ENCODE measurements at places on chromosomes 5 and 9.

DNA sequence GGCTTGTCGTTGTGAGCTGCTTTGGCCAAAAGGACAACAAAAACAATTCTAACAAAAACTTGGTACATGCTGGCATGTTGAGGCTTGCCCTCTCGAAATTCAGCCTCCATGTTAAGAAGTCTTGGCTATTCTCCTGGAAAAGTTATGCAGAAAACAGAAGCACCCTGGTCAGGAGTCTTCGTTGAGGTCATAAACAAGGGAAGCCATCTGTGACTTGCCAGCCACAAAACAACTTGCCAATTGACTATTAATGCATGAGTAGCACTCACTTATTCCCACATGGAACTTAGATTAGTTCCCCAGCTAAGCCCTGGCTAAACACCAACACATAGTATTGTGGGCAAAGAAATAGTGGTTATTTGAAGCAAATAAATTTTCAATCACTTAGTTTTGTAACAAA is 521.0 kb upstream of the CHD1 start:
- DNase-seq: no peak

DNA sequence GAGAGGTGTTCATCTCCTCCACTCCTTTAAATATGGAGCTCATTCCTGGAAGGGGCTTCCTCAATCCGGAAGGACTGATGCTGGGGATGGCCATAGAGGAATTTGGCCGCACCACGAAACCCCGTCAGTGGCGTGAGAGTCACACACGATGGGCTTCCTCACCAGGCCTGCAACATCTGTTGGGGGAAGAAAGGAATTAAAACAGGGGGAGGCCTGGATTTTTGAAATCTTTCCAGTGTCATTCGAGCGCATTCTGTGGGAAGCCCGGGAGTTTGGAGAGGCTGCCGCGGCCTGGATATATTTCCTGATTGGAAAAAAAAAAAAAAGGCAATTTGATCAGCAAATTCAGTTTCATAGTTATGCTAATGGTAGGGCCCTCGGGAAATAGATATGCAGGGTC is 76.3 kb upstream of the ORM1 start:
- DNase-seq: no peak

- no peak for DNase-seq
Measured at GRCh38 chr5:119076080-119076479, 5.2 kb downstream of the DMXL1 start.

DNA sequence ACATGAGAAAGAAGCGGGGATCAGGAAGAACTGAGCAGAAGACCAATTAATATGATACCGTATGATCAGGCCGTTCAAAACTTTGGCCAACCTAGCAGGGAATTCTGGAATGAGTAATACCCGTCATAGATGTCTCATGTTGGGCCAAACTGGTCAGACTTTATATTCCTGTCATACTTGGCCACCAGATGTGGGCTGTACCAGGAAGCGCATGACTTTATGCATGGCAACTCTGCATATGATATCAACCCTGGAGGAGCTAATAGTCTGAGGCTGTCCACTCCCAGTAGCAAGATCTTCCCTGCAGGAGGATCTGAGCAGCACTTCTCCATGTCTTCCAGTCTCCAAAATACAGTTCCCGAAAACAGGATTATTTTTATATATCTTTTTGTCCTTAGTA is 68.5 kb upstream of the NAA35 start:
- no peak for DNase-seq

GRCh38 chr5:35804201-35804653 is 52.5 kb upstream of the IL7R start:
- no peak for DNase-seq

GRCh38 chr5:158970121-158970520 is 129.6 kb downstream of the EBF1 start:
- no peak for DNase-seq

DNA sequence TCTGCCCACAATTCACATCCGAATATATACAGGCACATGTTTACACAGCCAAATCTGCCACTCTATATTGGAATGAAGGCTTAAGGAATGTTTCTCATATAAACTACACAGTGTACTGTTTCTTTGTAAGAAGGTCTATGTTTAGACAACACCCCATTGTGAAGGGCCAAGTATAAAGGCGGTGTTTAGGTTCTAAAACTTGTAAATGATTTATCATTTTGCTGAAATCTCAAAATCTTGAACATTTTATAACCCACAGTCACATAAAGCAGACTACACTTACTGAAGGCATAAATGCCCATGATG is 94.0 kb downstream of the ZNF608 start:
- DNase-seq: no peak

DNA sequence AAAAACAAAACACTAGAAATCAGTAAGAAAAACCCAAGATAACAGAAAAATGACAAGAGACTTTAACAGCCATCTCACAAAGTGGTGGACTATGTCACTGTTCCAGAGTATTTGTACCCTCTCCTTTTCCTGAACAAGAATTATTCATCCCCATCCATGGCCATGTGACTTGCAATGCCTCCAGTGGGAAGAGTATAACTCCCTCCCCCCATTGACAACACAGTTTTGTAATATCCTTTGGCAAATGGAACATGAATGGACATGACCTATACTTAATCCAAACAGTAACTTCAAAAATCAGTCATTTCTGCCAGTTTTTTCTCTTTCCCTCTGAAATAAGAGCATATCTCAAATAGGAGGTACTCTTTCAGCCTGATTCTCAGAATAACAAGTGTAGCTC is 33.9 kb downstream of the PTBP3 start:
- DNase-seq: no peak

DNA sequence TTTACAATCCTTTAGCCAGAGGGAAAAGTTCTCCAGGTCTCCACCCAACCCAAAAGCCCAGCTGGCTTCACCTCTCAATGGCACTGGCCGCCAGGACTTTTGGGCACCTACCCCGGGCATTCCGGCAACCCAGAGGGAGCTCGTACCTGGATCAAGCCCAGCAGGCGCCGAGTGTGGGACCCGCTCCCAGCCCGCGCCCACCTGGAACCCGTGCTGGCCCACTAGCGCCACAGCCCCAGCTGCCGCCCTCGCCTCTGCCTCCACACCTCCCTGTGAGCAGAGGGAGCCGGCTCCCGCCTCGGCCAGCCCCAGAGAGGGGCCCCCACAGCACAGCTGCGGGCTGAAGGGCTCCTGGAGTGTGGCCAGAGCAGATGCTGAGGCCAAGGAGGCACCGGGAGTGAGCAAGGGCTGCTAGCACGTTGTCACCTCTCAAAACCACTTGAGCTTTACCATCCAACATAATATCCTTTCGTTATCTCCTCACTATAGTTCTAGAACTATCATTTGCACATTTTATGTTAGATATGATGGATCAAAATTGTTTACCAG is 69.7 kb downstream of the GCNT1 start:
- DNase-seq: no peak

DNA sequence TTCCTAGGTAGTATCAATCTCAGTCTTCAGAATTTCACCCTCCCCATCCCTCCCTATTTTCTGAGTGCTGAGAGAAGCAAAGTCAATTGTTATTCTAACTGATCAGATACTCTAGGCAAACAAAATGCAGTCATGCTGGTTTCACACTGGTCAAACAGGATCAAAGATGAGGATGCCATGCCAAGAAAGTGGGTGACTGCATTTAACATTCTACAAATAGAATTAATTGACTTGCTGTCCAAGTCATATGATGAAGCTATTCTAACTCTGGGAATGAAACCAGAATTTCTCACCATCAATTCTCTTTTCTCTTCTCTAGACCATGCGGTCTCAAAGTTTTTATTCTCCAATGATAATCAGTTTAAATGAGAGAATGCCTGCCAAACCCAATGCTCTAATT is 112.5 kb downstream of the CTNND2 start:
- DNase-seq: no peak

- DNase-seq: no peak
Measured at GRCh38 chr5:7347377-7347776, 48.6 kb upstream of the ADCY2 start.

- no peak for DNase-seq
Measured at GRCh38 chr9:114492991-114493390, 12.3 kb downstream of the WHRN start.

DNA sequence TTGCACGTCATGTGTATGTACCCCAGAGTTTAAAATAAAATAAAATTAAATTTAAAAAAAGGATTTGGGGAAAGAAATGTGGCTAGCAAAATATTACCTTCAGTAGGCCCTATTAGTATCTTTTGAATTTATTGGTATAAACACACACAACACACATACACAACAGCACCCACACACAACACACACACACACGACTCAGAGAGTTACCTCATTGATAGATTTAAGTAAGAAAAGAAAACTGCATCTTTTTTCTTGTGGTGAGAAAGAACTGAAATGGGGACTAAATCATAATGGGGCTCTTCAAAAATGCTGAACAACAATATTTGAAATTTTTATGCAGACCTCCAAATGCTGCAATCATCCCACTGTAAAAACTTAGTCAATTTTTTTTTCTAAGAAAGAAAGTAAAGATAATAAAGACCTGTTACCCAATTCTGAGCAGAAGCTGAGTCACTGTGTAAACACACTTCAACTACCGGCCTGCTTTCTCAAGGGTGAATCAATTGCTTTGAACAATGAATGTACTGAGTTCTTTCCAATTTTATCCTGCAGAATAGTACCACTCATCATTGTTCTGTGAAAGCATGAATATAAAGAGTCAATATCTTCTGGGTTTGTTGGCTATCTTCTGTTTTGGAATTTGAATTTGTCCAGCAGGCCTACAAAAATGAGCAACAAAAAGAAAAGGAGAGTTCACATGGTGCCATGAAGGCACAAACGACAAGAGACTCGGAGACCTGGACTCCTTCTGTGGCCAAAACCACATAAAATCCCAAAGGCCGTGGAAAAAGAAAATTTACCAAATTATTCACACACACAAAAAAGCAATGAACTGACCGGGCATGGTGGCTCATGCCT is 57.9 kb upstream of the CCNG1 start:
- peak; percentile 74 for DNase-seq

DNA sequence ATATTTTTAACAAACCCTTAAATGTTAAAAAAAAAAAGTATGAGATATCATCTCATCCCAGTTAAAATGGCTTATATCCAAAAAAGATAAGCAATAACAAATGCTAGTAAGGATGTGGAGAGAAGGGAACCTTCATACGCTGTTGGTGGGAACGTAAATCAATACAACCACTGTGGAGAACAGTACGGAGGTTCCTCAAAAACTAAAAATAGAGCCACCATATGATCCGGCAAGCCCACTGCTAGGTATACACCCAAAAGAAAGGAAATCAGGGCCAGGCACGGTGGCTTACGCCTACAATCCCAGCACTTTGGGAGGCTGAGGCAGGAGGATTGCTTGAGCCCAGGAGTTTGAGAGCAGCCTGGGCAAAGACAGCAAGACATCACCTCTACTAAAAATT is 3.0 kb downstream of the MTMR12 start:
- no peak for DNase-seq

GRCh38 chr9:17810728-17811571 is 232.1 kb downstream of the SH3GL2 start:
- DNase-seq: peak; percentile 73

DNA sequence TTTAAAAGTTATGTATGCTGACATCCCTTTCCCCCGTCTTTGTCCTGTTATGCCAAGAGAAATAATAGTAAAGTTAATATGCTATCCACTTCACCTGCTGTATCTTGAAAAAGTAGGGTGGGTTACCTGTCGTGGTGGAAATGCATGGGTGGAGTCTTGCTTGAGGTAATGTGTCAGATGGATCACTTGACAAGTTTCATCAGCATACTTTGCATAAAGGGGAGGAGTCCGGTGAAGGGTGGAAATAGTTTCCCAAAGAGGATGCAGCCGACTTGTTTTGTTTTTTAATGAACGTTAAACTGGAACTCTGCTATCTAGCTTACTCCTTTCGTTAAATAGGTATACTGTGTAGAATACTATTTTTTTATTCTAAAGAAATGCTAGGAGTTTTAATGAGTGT is 9.0 kb upstream of the DMRT3 start:
- DNase-seq: peak; percentile 53

DNA sequence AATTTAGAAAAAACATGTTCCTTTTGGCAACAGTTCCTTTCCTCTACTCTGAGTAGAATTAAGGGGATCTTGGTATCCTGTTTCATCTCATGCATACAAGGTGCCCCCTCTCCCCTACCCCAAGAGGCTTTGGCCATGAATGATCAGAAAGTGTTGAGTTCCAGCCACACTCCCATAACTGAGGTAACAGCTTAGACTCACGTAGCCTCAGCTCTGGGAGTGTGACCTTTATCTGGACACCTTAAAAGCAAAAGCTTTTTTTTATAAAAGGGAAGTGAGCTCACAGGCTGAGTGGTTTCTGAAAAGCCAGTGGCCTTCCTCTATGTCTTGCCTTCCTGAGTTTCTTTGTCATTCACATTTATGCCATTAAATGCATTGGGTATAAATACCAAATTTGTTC is 900 bp upstream of the HAVCR2 start:
- peak; percentile 55 for DNase-seq

DNA sequence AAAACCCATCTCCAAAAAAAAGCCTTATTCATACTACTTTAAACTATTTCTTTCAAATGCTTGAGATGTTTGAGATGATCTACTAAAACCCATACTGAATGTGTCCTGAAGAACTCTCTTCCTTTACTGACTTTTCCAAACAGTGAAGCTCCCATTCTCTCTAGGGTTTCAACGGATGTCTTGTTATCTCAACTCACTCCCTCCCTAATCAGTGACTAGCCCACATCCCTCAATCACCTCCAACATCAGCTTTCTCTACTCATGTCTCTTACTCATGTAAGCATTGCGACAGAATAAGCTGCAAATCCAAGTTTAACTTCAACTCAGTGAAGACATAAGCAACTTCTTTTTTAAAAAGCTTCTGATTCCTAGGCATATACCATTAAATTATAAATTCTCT is 42.1 kb downstream of the WDR41 start:
- peak; percentile 24 for DNase-seq

- DNase-seq: no peak
Measured at GRCh38 chr5:132767150-132767549, 9.9 kb downstream of the SEPTIN8 start.

DNA sequence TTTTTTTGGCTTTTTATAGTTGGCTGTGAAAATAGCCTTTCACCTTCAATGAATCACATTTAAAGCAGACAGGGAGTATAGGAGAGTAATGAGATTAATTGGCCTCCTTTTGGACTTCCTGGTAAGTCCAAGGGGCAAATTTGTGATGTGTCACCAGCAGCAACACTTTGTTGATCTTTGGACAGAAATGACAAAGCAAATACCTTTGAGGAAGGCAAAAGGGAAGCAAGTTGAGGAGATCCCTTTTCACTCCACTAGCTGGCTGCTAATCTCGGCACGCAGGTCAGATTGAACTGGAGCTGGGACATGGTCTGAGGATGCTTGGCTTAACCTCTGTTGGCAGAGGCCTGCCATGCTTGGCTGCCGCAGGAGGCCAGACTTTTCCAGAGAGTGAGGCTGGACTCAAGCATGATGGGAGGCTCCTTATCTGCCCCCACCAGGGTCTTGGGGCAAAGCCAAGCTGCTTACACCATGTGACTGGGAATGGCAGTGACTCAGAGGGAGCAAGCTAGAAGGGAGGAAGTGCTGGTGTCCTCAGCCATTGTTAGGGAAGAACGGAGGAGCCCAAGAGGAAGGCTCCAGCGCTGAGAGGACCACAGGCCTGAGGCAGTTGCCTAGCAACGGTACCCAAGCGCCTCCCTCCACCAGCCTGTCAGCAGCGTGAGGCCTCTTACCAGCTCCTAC is 174.5 kb upstream of the MAP1B start:
- no peak for DNase-seq

GRCh38 chr5:39074017-39074814 is at the start of gene RICTOR:
RICTOR (minus strand) TSS chr5:39074399; CDS start chr5:39074377, 22 bp downstream.
- DNase-seq: peak; percentile 92

GRCh38 chr9:78552802-78553201 is 255.9 kb downstream of the PSAT1 start:
- no peak for DNase-seq

GRCh38 chr9:18855656-18856055 is 177.4 kb downstream of the SAXO1 start:
- DNase-seq: no peak
